Activated naive CD4-positive, alpha-beta T cell treated with anti-CD3 and anti-CD28 coated beads, Interleukin-2, amount 50 U/mL, for 72 hours (primary cell): ENCODE measurements at places on chromosomes 2 and 18.

GRCh38 chr18:78821396-78821795 is 158.2 kb upstream of the SALL3 start:
- no peak for DNase-seq

DNA sequence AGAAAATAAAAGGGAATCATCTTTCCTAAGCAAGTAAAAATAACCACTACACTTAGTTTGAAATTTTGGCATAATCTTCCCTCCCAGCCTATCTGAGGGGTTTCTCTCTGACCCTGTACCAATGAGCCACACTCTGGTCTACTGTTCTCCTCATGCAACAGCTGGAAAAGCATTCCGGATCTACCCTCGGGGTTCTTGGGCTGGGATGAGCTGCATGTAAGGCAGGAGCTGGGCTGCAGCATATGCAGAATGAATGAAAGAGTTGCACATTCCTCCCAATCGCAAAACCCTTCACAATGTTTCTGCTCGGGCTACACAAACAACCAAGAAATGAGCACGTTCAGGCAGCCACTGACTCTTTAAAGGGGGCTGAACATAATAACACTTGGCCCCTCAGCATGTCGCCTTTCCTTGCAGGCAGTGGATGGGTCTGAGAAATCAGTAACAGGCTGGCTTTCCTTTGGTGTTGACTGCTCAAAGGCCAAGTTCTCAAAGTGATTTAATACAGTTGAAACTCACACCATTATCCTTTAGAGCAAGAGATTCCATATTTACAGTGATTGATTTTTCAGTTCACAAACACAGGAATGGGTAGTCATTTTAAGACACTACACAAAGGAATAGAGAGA is 180.4 kb upstream of the ZFP36L2 start:
- DNase-seq: no peak

GRCh38 chr18:54330768-54331548 is 26.7 kb downstream of the STARD6 start:
- DNase-seq: no peak

GRCh38 chr2:235170536-235171521 is 219.0 kb downstream of the SH3BP4 start:
- DNase-seq: no peak

DNA sequence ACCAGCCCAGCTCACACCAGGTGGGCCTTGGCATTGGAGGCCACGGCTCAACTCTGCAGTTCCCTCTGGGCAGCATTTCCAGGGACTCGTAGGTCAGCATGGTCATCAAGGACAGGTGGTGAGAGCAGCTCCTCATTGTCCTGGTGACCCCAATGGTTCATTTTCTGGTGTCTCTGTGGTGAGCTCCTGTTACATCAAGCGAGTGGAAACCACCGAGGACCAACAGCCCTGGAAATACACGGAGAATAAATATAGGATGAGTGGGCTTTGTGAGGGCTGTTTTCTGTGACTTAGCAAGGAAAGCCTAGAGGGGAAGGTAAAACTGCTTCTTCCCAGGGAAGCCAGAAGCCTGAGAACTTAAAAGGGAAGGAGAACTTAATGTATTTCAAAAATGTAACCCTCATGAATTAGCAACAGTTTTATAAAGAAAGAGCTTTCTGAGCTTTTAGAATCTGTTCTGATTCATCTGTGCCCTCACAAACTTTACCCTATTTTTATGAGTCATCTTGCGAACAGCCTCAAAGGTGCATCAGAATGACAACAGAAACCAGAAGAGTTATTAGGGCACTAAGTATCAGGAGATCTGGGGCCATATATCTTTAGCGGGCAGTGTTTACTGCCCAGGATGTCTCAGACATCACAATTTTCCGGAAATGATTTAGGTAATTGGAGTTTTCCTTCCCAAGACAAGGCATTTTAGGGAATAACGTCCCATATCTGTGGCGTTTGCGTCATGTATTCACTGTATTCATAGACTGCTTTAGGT is 18.7 kb downstream of the C2orf92 start:
- DNase-seq: no peak

- DNase-seq: no peak
Observed at GRCh38 chr2:19812166-19812565, 89.6 kb downstream of the TTC32 start.

DNA sequence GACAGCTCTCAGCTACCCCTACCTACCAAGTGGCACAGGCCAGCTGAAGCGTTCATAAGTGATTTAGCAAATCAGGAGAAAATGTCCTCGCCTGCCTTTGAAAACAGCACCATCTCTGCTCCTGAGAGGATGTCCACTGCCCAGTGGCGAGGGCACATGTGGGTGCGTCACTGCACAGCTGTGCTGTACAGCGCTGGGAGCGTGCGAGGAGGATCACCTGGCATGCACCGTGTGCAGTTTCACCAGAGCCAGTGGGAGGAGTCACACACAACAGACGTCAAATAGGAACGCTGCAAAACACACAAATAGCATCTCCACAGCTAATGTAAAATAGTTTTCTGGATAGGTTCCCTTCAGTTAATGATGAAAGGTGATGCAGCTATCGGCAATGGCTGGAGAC is 154.1 kb downstream of the HDAC4 start:
- DNase-seq: no peak

DNA sequence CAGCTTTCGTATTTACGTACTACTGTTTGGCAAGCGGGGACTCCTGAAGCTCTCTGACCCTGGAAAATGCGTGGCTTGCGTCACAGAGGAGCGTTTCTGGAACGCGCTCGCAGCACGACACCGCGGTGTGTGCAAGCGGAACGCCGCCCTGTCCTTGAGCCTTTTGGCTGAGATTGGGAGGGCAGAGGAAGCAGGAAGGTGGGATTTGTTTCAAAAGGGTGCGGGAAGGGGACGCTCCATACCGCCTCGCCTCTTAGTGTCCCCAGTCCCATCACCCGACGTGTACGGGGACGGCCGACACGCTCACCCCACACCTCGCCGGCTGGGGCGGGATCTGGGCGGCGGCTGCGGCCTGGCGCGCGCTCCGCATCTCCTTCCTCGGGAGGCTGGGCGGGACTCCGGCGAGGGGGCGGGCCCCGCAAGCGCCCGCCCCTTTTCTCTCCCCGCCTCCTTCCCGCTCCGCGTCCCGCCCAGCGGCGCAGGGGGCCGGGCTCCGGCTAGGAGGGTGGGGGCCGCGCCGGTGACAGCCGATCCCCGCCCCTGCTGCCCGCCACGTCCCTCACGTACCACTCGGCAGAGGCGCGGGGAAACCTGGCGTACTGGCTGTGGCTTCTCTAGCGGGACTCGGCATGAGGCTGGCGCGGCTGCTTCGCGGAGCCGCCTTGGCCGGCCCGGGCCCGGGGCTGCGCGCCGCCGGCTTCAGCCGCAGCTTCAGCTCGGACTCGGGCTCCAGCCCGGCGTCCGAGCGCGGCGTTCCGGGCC is at the start of gene PDK1:
Gene PDK1, plus strand, starts transcription at position 569 of the 762 bp plus-strand sequence. Its CDS starts 61 bp downstream, at position 630.
- DNase-seq: peak; percentile 93

DNA sequence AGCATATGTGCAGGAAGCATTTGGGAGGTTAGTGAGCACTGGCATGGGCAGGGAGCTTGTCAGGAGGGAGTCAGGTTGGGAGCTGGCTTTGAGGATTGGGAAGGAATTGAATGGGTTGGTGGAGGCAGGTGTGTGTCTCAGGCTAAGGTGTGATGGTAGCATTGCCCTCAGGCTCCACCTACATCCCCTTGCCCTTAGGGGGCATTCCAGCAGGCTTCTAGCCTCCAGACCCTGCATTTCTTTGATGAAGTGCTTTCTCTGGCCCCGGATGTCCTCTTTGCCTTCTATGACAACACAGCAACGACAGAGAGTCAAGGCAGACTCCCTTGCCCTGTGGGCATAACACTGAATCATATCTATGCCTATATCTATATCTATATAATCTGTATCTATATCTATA is 13.5 kb downstream of the RHBDD1 start:
- no peak for DNase-seq

DNA sequence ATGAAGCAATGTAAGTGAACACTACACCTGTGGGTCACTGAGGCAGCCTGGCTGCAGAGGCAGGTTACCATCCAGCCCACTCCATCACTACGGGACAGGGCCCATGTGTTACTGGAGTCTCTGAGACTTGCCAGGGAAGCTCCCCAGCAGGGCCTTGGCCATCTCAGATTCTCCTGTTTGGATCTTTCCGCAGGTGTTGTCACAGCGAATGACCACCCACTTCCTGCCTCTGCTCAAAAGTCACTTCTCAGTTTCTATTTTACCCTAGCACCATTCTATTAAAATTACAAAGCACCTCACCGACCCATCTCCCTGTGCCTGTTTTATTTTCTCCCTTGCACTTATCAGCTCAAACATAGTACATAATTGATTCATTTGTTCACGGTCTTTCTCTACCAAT is 34.5 kb upstream of the L3MBTL4 start:
- DNase-seq: no peak

GRCh38 chr2:137021763-137022162 is 256.4 kb downstream of the THSD7B start:
- DNase-seq: no peak
